Right renal cortex interstitium (tissue), 3 donors: ENCODE measurements at places on chromosomes 3 and 15. TPM values are rescaled to one million over a fixed set of nuclear protein-coding genes. Genes with fewer than 3 reads are reported as not detected.

The GPR176 gene
- polyA plus RNA-seq = 14.9 TPM

DNA sequence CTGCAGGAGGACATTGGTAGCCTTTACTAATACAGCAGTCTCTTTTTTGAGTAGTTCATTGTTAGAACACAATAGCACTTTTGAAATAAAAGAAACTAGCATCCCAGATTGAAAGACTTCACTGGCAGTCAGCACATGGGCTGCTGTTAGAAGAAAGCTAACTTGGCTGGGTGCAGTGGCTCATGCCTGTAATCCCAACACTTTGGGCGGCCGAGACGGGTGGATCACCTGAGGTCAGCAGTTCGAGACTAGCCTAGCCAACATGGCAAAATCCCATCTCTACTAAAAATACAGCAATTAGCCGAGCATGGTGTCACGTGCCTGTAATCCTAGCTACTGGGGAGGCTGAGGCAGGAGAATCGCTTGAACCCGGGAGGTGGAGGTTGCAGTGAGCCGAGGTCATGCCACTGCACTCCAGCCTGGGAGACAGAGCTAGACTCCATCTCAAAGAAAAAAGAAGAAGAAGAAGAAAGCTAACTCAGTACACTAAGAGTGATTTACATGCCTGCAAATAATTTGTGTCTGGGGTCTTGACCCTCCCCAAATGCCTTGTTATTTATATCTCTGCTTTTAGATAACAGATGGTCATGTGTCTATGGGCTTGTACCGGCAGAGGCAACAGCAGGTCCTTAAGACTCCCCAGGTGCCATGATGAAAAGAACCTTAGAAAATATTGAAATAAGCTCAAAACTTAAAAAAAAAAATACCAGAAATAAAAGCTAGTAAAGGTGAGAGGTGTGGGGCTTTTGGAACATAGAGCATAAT is 9.7 kb downstream of the TPM1 start:
- DNase-seq = no peak

The CPNE9 gene
- 0.10 TPM for polyA plus RNA-seq

The SMAD6 gene
- polyA plus RNA-seq = 29.1 TPM

The NCBP2 gene
- 106 TPM for polyA plus RNA-seq

The LRRIQ4 gene
- polyA plus RNA-seq = 0.18 TPM

- DNase-seq = no peak
Measured at GRCh38 chr3:70754314-70754713, 441.9 kb upstream of the MDFIC2 start.

The CSK gene
- polyA plus RNA-seq = 37.6 TPM

GRCh38 chr3:138118612-138119422 is 3.4 kb upstream of the DZIP1L start:
- DNase-seq = no peak

DNA sequence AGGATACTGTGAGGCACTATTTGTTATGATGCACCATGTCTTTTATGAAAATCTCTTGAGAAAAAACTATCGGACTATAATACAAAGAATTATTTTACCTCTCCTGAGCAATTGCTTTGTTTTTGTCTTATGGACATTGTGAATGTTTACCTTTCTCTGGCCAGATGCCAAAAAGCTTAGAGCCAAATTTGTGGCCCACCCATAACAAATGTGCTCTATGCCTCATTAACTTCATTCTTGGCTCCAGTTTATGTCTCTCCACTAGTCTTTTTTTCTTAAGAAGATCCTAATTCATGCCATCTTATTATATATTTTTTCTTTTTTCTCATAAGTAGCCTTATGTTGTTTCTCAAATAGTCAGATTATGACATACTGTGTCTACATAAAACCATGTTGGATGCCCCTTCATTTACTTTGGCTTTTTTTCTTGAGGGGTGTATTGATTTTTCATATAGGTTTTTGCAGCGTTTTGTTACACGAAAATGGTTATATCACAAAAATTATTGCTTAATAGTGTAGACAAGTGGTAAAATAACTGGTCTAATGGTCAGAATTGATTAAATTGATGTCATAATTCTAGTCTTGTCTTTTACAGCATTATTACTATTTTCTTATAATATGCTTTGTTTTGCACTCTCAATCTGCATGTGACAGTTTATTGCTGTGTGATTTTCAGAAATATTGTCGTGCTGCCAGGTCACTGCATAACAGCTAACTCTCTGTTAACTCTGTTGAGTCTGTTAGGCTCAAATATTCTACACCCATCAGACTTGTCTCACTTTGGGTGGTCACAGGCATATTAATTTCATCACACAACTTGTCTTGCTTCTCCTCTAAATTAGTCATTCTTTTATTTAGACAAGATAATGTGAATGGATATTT is 18.2 kb downstream of the SENP8 start:
- no peak for DNase-seq

GRCh38 chr15:73952171-73952912 is 26.1 kb downstream of the LOXL1 start:
- DNase-seq = no peak
